ENCODE measurements at places on chromosomes 16 and 17.

DNA sequence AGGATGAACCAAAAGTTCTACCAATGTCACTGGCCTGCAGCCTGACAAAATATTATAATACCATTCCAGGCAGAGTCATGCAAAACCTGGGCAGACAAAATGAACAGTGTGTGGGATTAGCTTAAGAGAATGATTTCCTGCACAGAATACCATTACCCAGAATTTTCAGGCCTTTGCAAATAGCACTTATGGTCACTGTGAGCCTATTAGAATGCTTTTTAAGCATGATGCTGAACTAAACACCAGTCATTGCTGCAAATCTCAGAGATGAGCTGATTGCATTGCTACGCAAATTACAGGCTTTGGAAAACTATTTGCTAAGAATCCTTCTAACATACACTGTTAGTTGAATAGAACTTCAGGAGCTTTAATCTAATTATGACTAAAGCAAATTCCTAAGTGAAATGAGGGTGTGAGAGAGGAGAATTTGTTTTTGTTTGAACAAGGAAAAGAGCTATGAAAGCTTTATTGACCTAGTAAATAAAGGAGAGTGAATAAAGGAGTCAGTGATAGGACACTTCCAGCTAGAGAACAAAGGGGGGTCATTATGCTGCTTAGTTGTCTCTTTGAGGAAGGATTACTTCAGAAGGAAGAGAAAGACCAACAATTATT is 398.8 kb downstream of the HS3ST3B1 start:
- DNase-seq = no peak

- no peak for DNase-seq
Measured at GRCh38 chr16:67677712-67678111, 11.1 kb downstream of the C16orf86 start.

GRCh38 chr16:28538733-28539596 is at the start of gene NUPR1:
Gene NUPR1, minus strand, starts transcription at chr16:28538974. Its CDS starts 67 bp downstream, at chr16:28538907.
- DNase-seq = no peak

DNA sequence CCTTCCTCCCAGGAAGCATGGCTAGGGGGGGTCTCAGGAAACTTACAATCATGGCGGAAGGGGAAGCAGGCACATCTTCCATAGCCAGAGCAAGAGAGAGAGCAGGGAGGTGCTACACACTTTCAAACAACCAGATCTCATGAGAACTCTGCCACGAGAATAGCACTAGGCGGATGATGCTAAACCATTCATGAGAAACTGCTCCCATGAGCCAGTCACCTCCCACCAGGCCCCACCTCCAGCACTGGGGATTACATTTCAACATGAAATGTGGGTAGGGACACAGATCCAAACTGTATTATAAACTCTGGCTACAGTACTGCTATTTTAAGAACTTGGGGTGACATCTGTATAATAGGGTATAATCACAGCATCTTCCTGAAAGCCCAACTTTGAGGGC is 83.1 kb upstream of the CACNG5 start:
- no peak for DNase-seq

DNA sequence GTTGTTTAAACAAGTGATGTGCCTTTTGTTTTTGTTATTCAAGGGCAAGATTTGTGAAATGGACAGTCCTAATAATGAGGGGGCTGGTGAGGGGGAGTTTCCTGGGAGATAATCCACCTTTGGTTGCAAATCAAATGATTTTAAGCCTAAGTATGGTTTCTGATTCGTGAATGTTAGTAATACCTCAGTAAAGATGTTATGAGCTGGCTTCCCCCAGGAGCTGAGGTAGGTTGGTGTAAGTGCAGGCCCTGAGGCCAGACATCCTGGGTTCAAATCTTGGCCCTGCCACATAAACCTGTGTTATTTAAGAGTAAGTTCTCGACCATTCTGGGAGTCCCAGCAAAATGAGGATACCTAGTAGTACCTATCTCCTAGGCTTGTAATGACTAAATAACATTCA is 1.5 kb downstream of the SNX29 start:
- DNase-seq = no peak

- no peak for DNase-seq
Measured at GRCh38 chr17:34306466-34306865, 12.8 kb upstream of the CCL8 start.

- no peak for DNase-seq
Measured at GRCh38 chr17:20066253-20066652, 57.1 kb downstream of the SPECC1 start.

DNA sequence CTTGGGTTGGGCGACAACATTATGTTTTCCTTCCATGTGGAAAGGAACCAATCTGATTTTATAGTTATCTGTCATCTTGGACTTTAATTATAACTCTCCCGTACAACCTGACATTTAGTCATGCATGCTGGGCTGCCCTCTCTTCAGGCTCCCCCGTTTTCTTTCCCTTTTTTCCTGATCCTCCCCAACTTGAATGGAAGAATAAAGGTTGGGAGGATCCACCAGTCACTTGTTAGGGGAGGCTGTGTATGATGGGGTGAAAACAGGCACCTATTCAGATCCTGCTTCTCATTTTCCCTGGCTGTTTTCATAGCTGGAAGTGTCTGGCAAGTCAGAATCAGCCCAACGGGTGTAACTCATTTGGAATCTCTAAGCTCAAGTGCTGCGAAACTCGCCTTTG is 267.2 kb upstream of the SALL1 start:
- no peak for DNase-seq

- DNase-seq = no peak
Measured at GRCh38 chr16:4298761-4299522, 16.9 kb upstream of the GLIS2 start.

GRCh38 chr17:37789771-37790541 is 45.1 kb upstream of the HNF1B start:
- no peak for DNase-seq

GRCh38 chr16:57527027-57527426 is 9.3 kb downstream of the CCDC102A start:
- no peak for DNase-seq

GRCh38 chr16:80792031-80792430 is 12.4 kb downstream of the CDYL2 start:
- DNase-seq = no peak

- no peak for DNase-seq
Measured at GRCh38 chr16:79097771-79098170, 502.8 kb downstream of the MAF start.

GRCh38 chr17:5513628-5514027 is 27.3 kb downstream of the MIS12 start:
- no peak for DNase-seq

GRCh38 chr17:47335101-47335936 is 11.6 kb downstream of the EFCAB13 start:
- no peak for DNase-seq

DNA sequence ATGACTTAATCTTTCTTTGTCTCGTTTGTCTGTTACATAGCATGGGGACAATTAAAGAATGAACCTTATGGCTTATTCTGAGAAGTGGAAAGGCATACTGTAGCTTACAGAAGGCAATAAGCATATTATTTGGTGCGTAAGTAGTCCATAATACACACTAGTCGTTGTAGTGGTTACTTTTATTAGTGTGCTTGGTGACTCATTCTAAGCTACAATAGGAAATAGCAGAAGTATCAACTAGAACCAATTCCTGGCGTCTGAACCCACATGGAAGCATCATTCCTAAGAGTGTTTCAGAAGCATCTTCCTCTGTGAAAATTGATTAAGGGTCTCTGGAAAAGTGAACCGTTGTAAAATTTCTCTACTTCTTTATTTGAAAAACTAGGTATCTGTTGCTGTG is 777.8 kb upstream of the EEF2KMT start:
- no peak for DNase-seq

GRCh38 chr17:80773243-80773991 is 218.2 kb upstream of the CHMP6 start:
- DNase-seq = no peak

GRCh38 chr17:58238147-58238634 is at the start of gene LPO:
Gene LPO, plus strand, starts transcription at chr17:58238584. Its CDS starts 4,396 bp downstream, at chr17:58242980.
- no peak for DNase-seq

- DNase-seq = no peak
Measured at GRCh38 chr17:49196520-49196919, 13.9 kb downstream of the GNGT2 start.

DNA sequence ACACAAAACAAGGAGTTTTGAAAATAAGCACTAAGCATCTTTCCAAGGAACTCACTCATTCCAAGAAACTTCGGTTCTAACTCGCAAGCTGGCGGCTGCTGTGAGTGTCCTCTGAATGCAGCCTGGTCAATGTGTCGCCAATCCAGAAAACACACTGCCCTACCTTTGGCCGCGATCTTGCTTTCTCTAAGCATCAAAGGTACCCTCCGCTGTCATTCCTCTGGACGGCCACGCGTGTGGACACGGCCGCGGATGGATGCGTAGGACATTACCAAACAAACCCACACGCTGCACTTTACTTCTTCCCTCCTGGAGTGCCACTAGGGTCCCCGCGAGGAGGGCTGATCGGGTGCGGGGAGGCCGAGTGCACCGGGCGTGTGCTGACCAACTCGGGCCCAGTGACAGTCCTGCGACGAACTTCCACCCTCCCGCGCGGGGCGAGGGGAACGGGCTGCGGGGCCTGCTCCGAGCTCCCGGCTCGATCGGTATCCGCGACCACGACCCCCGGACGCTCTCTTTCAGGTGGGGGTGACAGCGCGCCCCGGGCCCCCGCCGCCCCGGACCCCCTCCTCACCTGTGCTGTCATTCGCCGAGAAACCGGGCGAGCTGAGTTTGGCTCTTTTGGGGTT is 1.1 kb downstream of the CREBBP start:
- DNase-seq = no peak

DNA sequence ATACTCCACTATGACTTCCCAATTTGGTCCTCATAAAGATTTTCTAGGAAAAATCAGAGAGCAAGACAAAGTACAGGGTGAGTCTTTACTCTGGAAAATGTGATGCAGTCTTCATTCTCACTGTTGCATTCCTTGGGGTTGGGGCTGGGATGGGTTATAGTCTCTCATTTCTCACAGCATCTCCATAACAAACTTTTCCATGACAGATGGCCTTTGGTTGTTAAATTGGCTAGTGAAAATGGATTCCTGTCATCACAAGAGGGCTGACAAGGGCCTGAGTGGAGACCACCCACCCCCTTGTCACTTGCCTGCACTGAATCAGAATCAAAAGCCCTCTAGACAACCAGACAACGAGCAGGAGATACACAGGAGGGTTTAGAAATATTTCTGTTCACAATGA is 174.6 kb downstream of the AATF start:
- no peak for DNase-seq

- DNase-seq = no peak
Measured at GRCh38 chr17:34377078-34377823, 14.2 kb upstream of the CCL1 start.

DNA sequence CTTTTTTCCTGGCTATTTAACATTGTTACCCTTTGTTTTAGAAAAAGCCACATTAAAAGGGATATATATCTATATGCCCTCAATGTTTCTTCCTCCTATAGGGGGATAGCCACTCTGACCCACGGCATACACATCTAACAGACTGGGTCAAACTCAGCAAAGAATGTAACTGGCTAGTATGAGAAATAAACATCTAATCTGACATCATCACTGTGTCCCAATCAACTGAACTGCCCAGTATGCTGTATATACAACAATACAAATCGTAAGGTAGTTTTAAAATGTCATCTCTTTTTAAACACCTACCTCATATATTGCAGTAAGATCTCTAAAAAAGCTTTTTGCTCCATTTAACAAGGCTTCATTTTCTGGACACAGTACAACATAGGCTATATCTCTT is 39.9 kb upstream of the INTS2 start:
- DNase-seq = no peak

DNA sequence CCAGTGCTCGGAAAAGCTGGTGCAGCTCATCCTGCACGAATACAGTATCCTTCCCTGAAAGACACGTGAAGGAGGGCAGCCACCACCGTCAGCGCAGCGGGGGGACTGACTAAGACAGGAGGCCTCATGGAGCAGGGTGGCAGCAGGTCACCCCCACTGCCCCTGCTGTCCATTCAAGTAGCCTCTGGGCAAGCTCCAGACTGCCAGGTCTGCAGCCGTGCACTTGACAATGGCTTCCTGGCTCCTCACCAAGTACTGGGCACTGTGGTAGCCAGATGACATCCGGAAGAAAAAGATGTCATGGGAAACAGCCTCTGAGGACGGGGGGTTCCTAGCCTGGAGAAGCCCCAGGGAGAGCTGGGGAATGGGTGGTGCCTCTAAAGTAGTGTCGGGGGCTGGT is 7.9 kb upstream of the MYO15A start:
- no peak for DNase-seq

DNA sequence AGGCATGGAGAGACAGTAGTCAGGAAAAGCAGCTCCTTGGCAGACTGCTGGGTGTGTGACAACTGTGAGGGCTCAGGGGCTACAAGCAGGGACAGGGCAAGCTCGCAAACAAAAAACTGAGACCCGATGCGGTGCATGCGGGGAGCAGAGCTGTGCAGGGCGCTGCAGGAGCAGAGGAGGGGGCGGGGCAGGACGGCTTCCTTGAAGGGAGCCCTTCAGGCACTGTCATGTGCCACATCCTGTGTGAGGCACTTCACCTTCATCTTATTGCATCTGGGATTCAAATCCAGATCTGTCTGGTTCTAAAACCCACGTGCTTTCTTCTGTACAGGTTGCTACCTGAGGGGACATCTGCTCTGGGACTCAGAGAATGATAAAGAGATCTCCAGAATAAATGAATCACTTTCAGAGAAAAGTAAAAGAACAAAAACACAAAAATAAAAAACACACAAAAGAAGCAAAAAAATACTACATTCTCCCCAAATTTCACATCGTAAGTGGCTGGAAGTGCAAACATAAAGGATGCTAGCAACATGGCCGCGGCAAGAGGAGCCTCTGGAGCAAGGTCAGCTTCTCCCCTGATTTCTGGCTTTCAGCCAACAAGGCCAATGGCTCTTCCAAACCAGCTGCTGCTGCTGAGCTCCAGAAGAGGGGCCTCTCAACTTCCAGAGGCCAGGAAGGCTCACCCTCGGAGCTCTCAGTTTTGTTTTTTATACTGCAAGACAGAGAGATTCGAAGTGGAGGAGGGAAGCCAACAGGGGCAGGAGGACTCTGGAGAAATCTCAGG is 14.2 kb downstream of the LYRM9 start:
- DNase-seq = no peak

GRCh38 chr17:38815576-38816193 is 9.4 kb downstream of the CWC25 start:
- no peak for DNase-seq

DNA sequence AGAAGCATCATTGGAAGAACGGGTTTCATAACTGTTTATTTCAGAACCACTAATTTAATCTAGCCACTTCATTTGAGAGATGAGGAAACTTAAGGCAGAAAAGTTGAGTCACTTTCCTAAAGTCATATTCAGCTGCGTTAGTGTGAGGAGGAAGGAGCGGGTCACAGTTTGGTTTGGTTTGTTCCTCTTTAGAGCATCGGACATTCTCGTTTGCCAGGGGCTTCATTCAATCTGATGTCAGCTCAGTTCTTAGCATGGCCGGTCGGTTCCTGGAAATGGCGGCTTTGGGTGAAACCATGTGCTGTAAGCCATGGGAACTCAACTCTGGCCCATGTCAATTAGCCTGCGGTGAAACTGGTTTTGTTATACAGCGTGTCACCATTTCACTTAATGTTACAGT is 186.5 kb downstream of the LGALS9B start:
- DNase-seq = no peak
